HS-5 (cell line): ENCODE measurements at places on chromosomes 16 and 17.

DNA sequence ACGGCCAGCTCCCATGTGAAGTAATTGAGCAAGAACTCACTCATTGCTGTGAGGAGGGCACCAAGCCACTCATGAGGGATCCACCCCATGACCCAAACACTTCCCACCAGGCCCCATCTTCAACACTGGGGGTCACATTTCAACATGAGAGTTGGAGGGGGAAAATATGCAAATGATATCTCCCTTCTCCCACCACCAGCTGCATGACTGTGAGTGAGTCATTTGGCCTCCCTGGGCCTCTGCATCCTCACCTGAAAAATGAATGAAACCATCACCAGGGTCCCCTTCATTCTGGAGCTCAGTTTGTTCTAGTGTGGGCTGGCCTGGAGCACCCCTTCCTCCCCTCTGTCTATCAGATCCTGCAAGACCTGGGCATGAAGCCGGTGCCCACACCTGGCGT lies 6.8 kb upstream of the MED9 start:
- DNase-seq, result no peak

DNA sequence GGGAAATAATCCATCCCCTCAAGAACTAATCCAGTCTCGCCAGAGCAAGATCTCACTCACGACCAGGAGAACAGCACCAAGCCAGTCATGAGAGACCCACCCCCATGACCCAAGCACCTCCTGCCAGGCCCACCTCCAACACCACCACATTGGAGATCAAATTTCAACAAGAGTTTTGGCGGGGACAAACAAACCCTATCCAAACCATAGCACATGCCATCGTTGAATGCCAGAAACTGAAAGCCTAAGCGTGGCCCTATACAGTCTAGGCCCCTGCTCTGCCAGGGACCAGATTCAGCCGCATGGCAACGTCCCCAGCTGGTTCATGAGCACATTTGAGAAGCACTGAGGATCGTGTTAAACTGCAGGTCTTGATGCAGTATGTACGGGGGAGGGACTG lies 57.3 kb downstream of the AXIN2 start:
- DNase-seq, result no peak

DNA sequence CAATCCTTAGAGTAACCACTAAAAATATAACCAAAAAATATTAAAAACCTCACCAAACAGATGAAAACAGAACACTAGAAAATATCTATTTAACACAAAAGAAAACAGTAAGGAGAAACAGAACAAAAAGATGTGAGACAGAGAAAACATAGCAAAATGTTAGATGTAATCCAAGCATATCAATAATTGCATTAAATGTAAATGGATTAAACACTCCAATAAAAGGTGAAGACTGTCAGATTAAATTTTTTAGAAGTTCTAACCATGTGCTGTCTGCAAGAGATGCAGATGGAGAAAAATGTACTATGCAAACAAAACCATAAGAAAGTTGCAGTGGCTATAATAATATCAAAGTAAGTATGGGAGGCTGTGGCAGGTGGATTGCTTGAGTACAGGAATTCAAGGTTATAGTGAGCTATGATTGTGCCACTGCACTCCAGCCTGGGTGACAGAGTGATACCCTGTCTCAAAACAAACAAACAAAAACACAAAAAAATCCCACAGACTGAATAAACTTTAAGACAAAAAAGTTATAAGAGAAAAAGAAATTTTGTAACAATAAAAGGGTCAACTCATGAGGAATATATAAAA lies 53.9 kb downstream of the ADCY9 start:
- DNase-seq, result no peak

- no peak for DNase-seq
These were observed 242.1 kb upstream of the DYNLRB2 start for GRCh38 chr16:80298676-80299075.

- no peak for DNase-seq
These were observed 20.3 kb downstream of the GGA3 start for GRCh38 chr17:75241143-75241430.

DNA sequence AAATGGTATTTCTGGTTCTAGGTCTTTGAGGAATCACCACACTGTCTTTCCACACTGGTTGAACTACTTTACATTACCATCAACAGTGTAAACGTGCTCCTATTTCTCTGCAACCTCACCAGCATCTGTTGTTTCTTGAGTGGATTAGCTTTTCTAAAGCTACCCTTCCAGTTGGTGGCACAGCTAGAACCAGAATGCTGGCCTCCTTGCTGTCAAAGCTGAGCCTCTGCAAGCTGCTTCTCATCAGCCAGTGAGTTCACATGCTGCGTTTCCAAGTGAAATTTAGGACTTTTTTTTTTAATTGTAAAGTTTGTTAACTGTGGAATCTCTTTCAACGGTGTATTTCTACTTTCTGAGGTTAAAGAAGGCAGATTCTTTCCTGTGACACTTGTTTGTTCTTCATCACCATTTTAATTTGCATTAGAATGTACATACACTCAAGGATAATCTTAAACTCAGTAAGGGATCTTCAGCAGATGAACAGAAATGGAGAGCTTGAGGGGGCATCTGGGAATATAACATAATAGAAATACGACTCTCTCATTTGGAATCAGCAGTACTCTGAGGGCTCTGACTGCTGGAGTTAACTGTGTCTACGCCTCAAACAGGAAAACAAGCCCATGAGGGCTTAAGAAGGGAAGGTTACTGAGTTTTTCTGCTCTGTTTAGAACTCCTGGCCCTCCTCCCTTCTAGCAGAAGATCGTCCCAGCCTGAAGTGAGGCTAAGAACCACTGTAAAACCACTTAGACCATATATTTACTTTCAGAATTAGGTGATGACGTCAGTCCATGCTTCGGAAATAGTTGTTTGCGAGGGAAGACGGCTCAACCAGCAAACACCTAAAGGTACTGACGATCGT lies 148.4 kb upstream of the FAM20A start:
- no peak for DNase-seq

DNA sequence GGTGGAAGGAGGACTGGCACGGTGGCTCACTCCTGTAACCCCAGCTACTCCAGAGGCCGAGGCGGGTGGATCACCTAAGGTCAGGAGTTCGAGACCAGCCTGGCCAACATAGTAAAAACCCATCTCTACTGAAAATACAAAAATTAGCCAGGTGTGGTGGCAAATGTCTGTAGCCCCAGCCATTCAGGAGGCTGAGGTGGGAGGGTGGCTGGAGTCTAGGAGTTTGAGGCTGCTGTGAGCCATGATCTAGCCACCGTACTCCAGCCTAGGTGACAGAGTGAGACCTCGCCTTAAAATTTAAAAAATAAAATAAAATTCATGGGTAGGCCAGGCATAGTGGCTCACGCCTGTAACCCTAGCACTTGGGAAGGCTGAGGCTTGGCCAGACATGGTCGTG lies 1.2 kb upstream of the RPH3AL start:
- DNase-seq, result no peak

GRCh38 chr17:1197781-1198490 lies 18.2 kb upstream of the ABR start:
- DNase-seq, result no peak

DNA sequence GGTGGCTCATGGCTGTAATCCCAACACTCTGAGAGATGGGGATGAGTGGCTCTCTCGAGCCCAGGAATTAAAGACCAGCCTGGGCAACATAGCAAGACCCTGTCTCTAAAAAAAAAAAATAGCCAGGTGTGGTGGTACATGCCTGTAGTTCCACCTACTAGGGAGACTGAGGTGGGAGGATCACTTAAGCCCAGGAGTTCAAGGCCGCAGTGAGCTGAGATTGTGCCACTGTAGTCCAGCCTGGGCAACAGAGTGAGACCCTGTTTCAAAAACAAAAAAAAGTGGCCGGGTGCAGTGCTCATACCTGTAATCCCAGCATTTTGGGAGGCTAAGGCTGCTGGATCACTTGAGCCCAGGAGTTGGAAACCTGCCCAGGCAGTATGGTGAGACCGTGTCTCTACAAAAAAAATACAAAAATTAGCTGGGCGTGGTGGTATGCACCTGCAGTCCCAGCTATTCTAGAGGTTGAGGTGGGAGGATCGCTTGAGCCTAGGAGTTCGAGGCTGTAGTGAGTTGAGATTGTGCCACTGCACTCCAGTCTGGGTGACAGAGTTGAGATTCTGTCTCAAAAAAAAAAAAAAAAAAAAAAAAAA lies 3.0 kb downstream of the C16orf54 start:
- no peak for DNase-seq

DNA sequence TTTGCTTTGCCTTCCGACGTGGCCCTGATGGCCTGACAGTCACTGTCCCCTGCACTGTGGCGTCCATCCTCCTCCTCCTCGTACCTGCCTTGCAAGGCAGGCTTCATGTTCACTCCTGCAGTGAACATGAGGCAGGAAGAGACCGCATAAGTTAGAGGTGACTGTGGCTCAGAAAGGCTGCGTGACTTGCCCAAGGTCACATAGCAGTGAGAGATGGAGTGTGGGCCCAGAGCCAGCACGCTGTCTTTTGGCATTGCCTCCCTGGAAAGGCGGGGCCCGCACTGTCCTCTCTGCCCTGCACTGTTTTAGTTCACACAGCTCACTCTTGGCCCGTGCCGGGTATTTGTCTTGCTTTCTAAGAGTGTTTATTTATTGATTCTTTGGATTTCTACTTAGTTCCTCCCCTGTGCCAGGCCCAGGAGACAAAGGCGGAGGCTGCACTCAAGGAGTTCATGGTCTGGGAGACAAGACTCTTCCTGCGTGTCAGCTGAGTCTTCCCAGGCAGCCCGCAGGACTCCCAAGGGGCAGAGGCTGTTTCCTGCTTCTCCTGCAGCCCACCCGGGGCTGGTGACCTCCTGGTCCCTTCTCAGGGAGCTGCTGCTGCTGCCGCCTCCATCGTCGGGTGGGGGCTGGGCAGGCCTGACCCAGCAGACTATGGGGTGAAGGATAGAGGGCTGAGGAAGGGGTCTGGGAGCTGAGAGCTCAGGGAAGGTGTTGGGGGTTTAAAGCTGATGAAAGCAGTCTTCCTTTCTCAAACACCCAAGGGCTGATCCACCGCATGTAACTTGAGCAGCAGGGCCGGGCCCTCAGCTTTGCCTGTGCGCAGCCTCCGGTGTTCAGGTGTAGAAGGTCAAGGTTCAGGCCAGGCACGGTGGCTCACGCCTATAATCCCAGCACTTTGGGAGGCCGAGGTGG lies 12.7 kb downstream of the CYGB start:
- no peak for DNase-seq

- DNase-seq, result no peak
These were observed 218 bp downstream of the TNRC6C start for GRCh38 chr17:77958716-77959125.

DNA sequence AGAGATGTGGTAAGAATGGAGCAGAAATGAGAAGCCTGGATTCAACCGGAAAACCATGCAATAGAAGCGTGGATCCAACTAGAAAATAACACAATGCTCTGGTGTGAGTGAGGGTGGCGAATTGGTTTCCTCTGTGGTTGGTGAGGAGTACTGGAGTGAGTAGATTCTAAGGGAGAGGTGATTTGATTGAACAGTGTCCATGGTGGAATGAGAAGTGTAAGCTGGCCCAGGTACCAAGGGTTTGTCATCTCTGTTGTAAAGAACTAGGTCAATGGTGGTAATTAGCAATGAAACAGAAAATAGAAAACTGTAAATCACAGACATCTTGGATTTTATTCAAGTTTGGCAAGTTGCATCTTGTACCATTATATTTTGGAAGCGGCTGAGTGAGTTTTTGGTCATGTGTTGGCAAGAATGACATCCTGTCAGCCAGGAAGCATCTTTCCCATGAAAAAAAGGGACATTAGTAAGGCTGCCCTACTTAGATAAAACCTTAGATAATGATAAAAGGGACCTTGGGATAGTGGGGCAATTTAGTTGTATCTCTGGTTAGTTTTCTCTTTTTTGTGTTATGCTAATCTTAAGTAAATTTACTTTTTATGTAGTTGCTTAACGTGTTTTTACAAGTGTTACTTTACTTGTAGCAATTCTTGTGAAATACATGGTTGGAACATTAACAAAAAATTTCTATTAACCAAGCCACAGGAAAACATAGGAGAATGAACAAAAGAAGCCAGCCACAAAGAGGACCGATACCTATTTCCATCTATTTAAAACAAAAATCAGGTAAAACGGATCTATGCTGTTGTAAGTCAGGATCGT lies 20.9 kb downstream of the HSD17B2 start:
- DNase-seq, result no peak

- no peak for DNase-seq
These were observed 44.0 kb downstream of the ZNF276 start for GRCh38 chr16:89765292-89765830.

GRCh38 chr17:31144428-31144827 lies 49.7 kb downstream of the NF1 start:
- no peak for DNase-seq

DNA sequence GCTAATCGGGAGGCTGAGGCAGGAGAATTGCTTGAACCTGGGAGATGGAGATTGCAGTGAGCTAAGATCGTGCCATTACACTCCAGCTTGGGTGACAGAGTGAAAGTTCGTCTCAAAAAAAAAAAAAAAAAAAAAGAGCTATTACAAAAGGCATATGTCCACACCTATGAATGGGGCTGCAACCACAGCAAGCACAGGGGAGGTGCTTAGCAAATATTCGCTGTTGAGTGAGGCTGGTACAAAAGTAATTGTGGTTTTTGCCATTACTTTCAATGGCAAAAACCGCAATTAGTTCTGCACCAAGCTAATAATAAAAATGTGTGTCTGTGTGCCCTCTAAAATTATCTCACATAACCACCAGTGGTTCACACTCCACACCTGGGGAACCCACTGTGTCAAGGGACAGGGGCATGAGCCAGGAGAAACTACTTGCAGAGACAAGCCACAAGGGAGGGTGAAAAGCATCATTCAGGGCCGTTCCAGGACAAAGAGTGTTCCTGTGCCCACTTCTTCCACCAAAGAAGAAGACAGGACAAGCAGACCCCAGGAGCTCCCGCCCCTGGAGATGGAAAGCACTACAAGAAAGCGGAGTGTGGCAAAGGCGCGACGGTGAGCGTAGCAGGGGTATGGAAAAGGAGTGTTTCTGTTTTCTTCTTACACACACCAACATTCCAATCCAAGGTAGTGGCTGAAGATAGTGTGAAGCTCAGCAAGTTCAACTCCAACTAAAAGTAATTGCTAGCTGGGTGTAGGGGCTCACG lies 84.4 kb upstream of the CNEP1R1 start:
- no peak for DNase-seq

- DNase-seq, result no peak
These were observed 26.2 kb downstream of the ENDOV start for GRCh38 chr17:80441133-80441578.
